M059J (cell line): ENCODE measurements at places on chromosomes 1 and 21. TPM values are rescaled to one million over a fixed set of nuclear protein-coding genes. Genes with fewer than 3 reads are reported as not detected.

GJA4 gene
- total RNA-seq: not detected in 2 replicates

GRCh38 chr21:20341431-20341830, 656.8 kb upstream of the NCAM2 start:
- DNase-seq: no peak

KRTAP11-1 gene
- not detected in 2 replicates for total RNA-seq

LAD1 gene
- 0.07 TPM in 1 of 2 replicates, not detected in the other for total RNA-seq

DNA sequence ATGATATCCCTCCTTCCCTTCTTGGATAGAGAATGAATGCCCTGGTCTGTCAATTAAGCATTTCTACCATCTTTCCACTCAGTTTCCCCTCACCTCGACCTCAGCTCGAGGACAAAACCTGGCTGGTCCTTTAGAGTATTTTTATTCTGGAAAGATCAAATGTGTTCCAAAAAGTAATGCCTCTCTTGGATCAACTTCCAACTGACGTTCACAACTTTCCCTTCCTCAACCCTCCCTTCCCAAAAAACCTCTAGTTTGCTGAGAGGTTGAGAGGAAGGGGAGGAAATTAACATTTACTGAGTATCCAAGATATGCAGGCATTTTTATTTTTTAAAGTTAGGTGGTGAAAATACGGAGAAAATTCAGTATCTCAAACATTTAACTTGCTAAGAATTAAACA, 182.9 kb downstream of the TGFBR3 start:
- no peak for DNase-seq

HES2 gene
- 0.47 and 1.0 TPM in 2 replicates for total RNA-seq

DNA sequence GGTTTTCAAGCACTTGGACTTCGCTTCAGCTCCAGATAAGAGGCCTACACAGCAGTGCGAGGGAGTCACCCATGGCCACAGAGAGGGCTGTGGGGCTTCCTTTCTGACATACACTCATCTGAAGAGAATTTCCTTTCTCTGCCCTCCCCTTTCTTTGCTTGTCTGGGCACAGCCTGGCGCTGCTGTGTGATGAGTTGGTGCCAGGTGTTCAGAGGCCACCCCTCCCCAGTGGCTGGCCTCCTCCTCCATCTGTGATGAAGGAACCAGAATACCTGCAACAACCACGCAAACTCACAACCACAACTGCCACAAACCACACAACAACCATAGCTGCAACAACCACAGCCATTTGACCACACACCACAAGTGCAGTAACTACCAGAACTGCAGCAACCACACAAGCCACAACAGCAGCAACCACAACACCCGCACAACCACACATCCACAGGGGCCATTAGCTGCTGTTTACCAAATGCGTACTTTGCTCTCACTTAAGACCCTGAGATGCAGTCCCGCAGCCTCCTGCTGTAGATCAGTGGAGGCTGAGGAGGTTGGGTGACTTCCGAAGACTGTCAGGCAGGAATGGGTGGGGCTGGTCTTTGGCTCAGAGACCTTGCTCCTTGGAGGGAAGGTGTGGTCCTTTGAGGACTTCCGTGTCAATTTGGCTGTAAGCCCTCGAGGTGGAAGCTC, 71.1 kb downstream of the IER5 start:
- DNase-seq: peak; percentile 86

DNA sequence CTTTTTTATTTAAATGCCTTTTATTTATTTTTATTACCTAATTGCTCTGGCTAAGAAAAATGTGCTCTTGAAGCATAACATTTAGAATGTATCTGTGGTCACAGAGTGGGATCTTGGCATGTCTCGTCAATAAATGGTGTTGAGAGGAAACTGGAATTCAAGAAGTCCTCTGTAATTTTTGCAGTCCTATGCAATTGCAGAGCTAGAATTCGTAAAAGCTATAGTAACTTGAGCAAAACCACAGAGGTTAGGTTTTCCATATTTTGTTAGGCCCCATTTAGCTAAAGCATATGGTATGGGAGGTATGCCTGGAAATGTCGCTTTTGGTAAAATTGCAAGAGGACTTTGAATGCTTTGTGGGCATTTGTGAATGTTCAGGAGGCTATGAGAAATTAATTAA, 466.7 kb upstream of the NFIA start:
- DNase-seq: no peak

ATP1A4 gene
- not detected in 2 replicates for total RNA-seq
